ENCODE measurements at places on chromosomes 6 and 20.

DNA sequence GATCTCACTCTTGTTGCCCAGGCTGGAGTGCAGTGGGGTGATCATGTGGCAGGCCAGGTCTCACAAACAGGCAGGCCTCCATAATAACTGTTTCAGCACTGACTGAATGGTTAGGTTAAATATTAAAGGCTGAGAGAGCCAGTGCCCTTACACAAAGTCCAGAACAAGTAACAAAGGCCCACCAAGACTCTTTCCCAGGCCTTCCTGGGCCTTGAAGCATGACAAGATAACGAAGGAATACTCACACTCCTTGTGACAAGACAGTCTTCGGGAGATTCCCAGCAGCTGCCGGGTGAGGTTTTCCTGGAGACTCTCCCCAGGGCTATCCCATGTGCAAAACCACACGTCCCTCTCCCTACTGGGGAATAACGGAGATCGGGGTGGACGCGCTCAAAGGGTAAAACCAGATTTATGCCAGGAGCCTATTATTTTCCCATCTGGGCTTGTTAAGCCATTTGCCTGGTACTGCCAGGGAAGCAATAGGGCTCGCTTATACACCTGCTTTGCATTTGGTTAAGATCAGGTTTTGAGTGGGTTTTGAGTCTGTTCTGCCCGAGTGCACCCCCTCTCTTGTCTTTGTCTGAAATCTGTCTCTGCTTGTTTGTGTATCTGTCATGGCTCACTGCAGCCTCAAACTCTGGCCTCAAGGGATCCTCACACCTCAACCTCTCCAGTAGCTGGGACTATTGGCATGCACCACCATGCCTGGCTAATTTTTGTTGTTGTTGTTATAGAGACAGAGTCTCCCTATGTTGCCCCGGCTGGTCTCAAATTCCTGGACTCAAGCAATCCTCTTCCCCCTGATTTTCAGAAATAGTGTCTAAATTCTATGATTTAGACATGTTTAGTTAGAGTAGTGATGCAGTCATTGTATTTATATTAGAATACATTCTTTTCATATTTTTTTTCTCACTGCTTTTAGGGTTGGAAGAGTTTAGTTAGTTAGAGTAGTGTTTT is 1.4 kb upstream of the ENPP3 start:
- DNase-seq = no peak

DNA sequence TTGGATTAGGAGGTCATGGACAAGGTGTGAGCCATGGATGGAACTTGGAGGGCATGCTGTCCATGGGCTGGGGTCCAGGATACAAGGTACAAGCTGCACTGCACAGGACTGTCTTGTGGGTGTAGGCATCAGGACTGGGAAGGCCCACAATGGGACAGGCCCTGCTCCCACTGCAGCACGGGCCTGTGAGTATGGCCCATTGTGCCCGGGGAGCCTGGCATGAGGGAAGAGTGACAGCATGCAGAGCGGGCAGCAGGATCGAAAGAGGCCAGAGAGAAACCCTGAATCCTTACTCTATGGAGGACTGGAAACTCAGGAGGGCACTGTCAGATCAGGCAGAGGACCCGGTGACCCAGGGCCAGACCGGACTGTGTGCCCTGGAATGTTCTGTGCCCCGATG is 211.3 kb downstream of the PREX1 start:
- no peak for DNase-seq

DNA sequence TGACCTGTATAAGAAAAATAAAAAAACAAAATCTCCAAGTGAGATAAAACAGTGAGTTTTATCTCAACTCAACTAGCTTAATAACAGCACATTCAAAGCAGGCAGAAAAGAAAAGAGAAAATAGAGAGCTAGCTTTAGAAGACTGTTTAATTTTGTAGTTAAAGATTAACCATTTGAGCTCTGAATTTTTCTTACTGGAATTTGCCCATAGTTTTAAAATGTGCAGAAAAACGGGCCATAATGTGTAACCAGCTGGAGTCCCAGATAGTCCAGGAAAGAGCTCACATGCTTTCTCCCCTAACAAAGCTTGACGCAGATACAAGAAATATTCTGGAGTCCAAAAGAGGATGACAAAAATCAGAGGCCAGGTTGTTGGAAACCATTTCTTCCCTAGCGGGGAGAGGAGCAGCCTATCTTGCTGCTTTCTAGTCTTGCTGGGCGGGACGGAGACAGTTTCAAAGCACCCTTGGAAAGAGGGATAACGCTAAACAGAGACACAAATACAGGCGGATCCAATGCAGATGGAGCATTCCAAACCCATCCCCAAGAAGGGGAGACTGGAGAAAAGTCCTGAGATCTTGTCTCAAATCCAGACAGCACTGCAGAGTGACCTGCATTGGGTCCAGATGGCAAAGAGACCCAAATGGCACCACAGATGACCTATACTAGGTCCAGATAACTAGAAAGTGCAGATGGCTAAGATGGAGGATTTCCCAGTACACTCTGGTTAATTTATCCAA is 16.1 kb downstream of the TTK start:
- DNase-seq = no peak

- no peak for DNase-seq
Measured at GRCh38 chr20:53794529-53795115, 201.0 kb upstream of the ZNF217 start.

- DNase-seq = no peak
Measured at GRCh38 chr6:3323696-3324261, 65.0 kb downstream of the PSMG4 start.

DNA sequence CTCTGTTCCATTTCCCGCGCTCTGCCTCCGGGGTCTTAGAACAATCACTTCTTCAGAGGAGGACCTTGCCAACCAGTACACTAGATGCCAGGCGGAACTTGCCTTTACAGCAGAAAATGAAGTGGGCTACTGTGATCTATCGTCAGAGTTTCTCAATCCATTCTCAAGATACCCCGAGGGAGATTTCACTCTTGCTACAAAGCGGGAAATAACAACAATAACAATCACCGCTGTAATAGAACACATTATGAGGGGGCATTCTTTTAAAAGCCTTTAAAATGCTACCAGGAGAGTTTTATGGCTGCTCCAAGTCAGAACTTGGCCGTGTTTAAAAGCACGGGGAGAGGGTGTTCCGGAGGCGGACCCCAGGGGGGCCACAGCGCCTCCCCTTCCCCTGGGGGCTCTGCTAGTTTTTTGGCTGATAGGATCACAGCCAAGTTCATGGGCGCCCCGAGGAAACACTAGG is 617.0 kb upstream of the AGPAT4 start:
- no peak for DNase-seq

- no peak for DNase-seq
Measured at GRCh38 chr6:80967609-80968008, 784.9 kb downstream of the TENT5A start.

DNA sequence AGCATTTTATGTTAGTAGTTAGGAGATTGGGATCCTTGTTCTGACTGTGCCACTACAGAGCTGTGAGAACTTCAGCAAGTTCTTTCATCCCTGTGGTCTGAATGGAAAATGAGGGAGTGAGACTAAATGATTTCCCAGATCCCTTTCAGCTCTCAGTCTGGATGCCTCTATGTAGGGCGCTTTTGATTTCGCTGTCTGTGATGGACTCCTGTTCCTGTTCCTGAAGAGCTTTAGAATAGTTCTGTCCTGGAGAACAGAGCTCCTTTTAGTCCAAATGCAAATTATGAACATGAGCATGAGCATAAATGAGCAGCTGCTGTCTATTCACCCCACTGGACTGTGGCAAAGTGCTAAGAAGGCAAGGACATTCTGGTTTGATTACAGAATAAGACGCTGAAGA is 61.4 kb upstream of the NT5E start:
- DNase-seq = no peak

- DNase-seq = no peak
Measured at GRCh38 chr6:82331031-82331773, 32.4 kb upstream of the TPBG start.

DNA sequence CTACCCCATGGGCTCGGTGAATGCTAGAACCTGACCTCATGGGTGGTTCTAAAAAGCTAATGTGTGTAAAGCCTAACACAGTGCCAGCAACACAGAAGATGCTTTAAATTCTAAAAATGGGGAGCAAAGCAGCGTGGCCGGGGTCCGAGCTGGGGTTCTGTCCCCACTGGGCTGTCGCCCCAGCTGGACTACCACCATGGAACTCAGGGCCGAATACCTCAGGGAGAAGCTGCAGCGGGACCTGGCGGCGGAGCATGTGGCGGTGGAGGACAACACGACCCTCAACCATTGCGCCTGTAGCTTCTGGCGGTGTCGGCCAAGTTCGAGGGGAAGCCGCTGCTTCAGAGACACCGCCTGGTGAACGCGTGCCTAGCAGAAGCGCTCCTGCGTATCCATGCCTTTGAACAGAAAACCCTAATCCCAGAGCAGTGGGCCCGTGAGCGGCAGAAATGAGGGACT is 8.4 kb downstream of the SOX4 start:
- no peak for DNase-seq
